T-helper 17 cell (primary cell): ENCODE measurements at places on chromosomes 4 and X.

GRCh38 chr4:169219440-169219839 is 51.3 kb downstream of the SH3RF1 start:
- DNase-seq, result no peak

- no peak for DNase-seq
These were observed 88.4 kb downstream of the FRMPD3 start for GRCh38 chrX:107537815-107538214.

DNA sequence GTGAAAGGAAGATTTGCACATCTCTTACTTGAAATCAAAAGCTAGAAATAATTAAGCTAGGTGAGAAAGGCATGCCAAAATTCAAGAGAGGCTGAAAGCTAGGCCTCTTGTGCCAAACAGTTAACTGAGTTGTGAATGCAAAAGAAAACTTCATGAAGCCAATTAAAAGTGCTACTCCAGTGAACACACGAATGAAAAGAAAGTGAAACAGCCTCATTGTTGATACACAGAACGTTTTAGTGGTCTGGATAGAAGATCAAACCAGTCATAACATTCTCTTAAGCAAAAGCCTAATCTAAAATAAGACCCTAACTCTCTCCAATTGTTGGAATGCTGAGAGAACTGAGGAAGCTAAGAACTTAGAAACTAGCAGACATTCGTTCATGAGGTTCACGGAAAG is 122.3 kb downstream of the UNC5C start:
- no peak for DNase-seq

DNA sequence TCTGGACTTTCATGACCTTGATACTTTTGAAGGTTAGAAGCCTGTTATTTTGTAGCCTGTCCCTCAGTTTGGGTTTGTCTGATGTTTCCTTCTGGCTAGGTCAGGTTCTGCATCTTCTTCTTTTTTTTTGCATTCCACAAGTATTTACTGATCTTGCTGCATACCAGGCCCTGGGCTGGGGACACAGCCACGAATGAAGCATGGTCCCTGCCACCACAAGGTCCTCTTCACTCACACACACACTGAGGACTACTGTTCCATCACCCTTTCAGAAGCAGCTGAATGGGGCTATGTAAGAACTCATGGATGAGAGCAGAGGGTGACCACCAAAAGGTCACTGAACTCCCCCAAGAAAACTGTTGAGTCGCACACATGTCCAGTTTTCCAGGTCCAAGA is 39.2 kb downstream of the USP11 start:
- no peak for DNase-seq

DNA sequence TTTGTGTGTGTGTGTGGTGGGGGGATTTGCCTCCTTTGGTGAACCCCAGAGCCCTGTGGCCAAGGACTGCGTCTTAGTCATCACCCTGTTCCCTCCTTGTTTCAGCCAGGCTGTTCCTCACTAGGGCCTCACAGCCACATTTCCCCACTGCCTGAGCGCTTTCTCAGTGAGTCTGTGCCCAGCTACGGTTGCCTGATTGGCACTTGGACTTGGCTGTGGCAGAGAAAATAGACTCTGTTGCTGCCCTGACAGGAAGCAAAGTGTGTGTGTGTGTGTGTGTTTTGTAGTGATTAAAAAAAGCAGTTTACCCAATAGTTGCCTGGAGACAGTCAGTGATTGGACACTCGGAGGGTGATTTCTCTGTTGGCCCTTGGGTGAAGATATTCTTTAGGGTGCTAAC is 113.0 kb downstream of the UCHL1 start:
- no peak for DNase-seq
